Neural crest cell (in vitro differentiated cells): ENCODE measurements at places on chromosomes 1 and 21. TPM values are rescaled to one million over a fixed set of nuclear protein-coding genes. Genes with fewer than 3 reads are reported as not detected.

OR14K1 gene
- not detected in 2 replicates for total RNA-seq

OR2AK2 gene
- total RNA-seq, result not detected in 2 replicates

REN gene
- not detected in 2 replicates for total RNA-seq

MTF2 gene
- 77.1 and 83.5 TPM in 2 replicates for total RNA-seq

DNA sequence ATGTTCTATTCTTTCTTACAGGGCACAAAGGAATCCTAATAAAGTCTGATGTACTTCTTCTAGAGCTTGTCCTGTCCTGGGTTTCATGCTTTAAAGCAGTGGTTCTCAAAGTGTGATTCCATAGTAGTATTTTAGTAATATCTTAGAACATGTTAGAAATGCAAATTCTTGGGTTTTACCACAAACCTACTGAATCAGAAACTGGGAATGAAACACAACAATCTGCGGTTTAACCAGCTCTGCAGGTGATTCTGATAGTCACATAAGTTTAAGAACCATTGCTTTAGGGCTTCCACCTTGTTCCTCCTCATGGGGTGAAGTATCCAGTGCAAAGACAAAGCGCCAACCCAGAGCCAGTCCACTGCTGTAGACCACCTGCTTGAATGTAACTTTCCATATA, 41.1 kb downstream of the NGF start:
- DNase-seq, result no peak

GRCh38 chr1:7471836-7472235, 299.3 kb upstream of the VAMP3 start:
- DNase-seq, result no peak

DNA sequence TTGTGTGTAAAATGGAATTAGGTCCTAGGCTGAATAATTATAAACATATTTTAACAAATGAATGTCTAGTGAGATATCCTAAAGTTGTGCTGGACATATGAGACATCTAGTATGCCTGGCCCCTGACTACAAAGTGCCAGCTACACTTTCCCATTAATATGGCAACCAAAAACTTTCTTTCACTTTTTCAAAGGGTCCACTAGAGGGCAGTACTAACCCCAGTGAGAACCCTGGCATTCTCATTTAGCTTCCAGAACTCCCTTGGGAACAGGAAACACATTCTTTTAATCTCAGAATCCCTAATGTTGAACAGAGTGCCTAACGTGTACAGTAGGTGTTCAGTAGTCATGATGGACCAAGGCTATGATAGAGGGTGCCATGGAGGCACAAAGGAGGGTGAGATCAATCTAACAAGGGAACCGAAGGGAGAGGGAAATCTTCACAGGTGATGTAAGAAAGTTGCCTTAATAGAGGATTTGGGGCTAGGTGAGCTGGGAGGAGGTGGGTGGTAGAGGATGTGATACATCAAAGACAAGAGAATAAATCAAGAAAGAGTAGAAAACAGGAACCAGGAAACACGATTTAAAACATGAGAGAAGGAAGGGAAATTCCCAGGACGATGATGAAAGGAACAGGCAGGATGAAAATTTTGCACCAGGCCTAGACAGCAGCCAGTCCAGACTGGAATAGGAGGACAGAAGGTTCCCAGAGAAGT, 41.6 kb downstream of the NSL1 start:
- no peak for DNase-seq

GRCh38 chr1:59180735-59181134, 116.2 kb upstream of the FGGY start:
- DNase-seq, result no peak
